ENCODE measurements at places on chromosomes 13 and 19.

- no peak for DNase-seq
These were observed 186.4 kb downstream of the KLF5 start for GRCh38 chr13:73245246-73245645.

GRCh38 chr19:19268453-19269385 lies 4.4 kb downstream of the TM6SF2 start:
- DNase-seq, result no peak

- DNase-seq, result no peak
These were observed 3.2 kb downstream of the UBAC2 start for GRCh38 chr13:99203601-99204579.

- no peak for DNase-seq
These were observed 495.7 kb downstream of the SLITRK1 start for GRCh38 chr13:83386609-83387008.

DNA sequence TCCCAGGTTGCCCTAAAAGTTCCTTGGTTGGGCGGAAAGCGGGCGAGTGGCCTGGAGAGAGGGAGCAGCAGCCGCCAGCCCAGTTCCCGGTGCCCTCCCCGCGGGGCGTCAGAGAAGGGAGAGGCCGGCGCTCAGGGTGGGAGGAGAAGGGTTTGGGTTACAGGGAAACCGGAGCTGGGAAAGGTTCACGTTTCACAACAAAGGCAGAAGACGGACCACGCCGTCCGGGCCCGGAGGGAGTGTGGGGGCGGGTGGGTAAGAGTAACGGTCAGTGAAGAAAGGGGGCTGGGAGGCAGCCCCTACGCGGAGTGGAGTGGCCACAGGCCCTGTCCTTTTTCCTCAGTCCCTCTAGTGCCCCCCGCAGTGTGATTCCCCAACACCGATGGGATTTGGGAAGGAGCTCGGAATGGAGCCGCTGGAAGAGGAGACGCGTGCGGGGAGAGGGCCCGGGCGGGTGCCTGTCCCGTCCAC lies 1.6 kb downstream of the SIX5 start:
- no peak for DNase-seq

- no peak for DNase-seq
These were observed 1.4 kb downstream of the BRD4 start for GRCh38 chr19:15330801-15331418.

DNA sequence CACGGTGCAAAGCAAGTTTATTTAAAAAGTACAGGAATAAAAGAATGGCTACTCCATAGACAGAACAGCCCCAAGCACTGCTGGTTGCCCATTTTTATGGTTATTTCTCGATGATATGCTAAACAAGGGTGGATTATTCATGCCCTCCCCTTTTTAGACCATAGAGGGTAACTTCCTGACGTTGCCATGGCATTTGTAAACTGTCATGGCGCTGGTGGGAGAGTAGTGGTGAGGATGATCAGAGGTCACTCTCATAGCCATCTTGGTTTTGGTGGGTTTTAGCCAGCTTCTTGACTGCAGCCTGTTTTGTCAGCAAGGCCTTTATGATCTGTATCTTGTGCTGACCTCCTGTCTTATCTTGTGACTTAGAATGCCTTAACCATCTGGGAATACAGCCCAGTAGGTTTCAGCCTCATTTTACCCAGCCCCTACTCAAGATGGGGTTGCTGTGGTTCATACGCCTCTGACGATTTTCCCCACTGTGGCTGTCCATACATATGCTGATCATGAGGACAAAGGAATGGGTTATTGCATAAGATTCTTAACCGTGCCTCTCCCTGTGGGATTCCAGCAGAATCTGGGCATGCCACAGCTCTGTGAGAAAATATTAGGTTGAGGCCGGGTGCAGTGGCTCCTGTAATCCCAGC lies 36.9 kb upstream of the ZNF507 start:
- no peak for DNase-seq

DNA sequence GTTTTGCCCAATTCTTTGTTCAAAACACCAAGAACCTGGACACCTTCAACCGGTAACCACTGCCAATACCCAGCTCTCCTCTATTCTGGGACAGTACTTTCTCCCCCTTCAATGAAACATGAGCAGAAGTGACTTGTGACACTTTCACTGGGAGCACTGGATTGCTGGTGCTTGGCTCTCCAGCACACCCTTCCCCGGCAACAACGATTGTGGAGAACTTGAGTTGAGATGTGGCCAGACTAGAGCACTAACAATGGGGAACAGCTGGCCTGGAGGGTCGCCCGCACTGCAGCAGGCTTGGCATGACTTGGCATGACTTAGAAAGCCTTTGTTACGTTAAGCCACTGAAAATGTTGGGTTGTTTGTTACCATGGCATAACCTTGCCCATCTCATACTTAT lies 7.5 kb upstream of the B3GLCT start:
- no peak for DNase-seq
